Kidney glomerular epithelial cell (primary cell): ENCODE measurements at places on chromosomes 5 and 9.

- DNase-seq: peak; percentile 2
Measured at GRCh38 chr5:170429014-170429413, 39.8 kb upstream of the KCNMB1 start.

GRCh38 chr9:35579130-35579529 is 25.9 kb upstream of the TESK1 start:
- no peak for DNase-seq

GRCh38 chr5:154740483-154740882 is 14.7 kb upstream of the LARP1 start:
- no peak for DNase-seq

DNA sequence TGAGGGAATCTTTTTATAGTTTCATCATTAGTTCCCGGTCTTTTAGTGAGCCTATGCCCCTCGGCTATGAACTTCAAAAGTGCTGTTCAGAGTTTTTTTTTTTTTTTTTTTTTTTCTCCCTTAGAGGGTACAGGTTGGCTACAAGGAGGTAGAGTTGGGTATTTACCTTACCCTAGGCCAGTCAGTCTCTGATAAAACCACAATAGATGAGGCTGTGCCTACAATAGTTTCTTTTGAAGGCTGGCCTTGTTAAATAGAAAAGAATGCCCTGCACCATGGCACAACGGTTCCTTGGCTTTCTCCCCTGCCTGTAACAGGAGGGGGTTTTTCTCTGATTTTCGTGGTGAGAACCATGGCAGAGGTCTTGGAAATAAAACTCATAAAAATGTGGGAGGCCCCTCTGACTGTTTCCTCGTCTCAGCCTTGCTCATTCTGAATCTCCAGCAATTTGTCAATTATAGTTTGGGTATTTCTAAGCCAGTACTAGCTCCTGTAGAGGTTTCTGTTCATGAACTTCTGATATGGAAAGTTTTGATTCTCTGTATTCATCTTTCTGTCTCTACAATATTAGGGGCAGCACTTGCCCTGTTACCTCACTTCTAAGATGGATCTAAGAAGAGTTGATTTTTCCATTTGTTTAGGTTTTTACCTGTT is 152.0 kb downstream of the MTRR start:
- DNase-seq: no peak

GRCh38 chr9:14987858-14988257 is 77.6 kb upstream of the FREM1 start:
- DNase-seq: no peak

- DNase-seq: no peak
Measured at GRCh38 chr5:115778417-115778816, 38.0 kb downstream of the CDO1 start.

GRCh38 chr5:5235685-5236084 is 95.6 kb downstream of the ADAMTS16 start:
- DNase-seq: no peak

GRCh38 chr5:122019919-122020590 is 58.0 kb downstream of the LOX start:
- no peak for DNase-seq

GRCh38 chr5:120510098-120510637 is 46.1 kb downstream of the PRR16 start:
- no peak for DNase-seq
